ENCODE measurements at places on chromosomes 11 and 22.

GRCh38 chr11:3010521-3011275 lies 18.6 kb upstream of the NAP1L4 start:
- no peak for DNase-seq

DNA sequence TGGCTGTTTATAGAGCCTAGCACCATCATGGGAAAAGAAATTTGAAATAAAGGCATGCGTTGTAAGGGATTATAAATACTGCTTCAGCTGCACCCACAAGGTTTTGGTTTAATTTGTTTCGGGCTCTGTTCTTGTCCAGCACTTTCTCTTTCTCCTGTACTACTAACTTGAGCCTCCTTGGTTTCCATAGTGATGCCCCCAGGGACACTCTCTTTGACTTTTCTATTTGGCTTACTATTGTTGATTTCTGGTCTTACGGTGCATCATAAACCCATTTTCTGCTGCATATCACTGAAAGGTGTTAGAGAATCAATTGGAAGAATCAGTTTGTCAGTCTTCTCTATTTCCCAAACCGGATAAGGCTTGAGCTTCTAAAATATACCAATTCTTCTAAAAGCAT lies 1674.3 kb upstream of the RAG2 start:
- no peak for DNase-seq

- DNase-seq: no peak
Measured at GRCh38 chr11:77113382-77114088, 10.9 kb downstream of the OMP start.

- DNase-seq: no peak
Measured at GRCh38 chr22:29016067-29016938, 45.3 kb downstream of the C22orf31 start.

DNA sequence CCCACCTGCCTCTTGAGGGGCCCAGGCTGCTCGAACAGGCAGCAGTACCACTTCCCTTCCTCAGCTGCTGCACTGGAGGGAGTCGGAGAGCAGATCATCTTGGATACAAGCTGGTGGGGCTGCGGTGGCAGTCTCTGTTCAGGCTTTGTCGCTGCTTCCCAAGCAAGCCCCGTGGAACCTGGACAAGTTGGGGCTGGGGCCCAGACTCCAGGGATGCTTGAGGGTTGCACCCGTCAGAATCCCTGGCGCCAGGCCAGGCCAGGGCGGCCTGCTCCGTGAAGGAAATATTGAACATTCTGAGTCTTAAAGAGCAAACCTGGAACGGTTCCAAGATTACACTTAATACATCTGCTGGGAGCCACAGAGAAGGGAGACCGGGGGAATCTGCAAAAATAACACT lies 310.1 kb upstream of the SORL1-AS1 start:
- no peak for DNase-seq

Data from mesenteric fat pad (tissue), 1 donor.